ENCODE measurements at places on chromosomes 13 and 19. TPM values are rescaled to one million over a fixed set of nuclear protein-coding genes. Genes with fewer than 3 reads are reported as not detected.

Gene RUBCNL
- 0.64 TPM for total RNA-seq

Gene TNFSF13B
- 2.3 TPM for total RNA-seq

Gene SIGLEC6
- not detected for total RNA-seq

Gene TPTE2
- not detected for total RNA-seq

Gene CLC
- total RNA-seq: not detected

Gene TRPM4
- total RNA-seq: 14.0 TPM

Gene GPR183
- total RNA-seq: not detected

Gene TMEM150B
- total RNA-seq: not detected

Gene ANGPTL4
- total RNA-seq: 2.8 TPM

Gene TINCR
- total RNA-seq: 0.24 TPM

Gene SLITRK5
- 0.87 TPM for total RNA-seq

Gene ENOX1
- 2.2 TPM for total RNA-seq

Gene DPF1
- 9.2 TPM for total RNA-seq

Gene SMIM44
- total RNA-seq: not detected

Gene WDR88
- total RNA-seq: not detected

Gene NLRP12
- total RNA-seq: 0.05 TPM

Gene CEACAM7
- total RNA-seq: not detected

Gene PSG1
- total RNA-seq: not detected

Gene ZNF799
- total RNA-seq: 4.1 TPM

Gene C13orf42
- not detected for total RNA-seq

Gene C3
- total RNA-seq: 7.9 TPM

Gene APLP1
- 5.3 TPM for total RNA-seq

Gene SPACA4
- total RNA-seq: not detected

Gene CEACAM4
- total RNA-seq: not detected

Gene ALKBH7
- 34.5 TPM for total RNA-seq

Gene ZNF567
- total RNA-seq: 3.7 TPM

Gene FGF22
- 0.91 TPM for total RNA-seq

Gene ACER1
- not detected for total RNA-seq

Gene FLT1
- 12.1 TPM for total RNA-seq

Gene RGCC
- total RNA-seq: 0.58 TPM

Gene LRG1
- total RNA-seq: not detected

Gene TRPC4
- total RNA-seq: 6.5 TPM

Gene SOX1
- total RNA-seq: not detected

Gene ZNF616
- 1.5 TPM for total RNA-seq

Gene CYP4F2
- 0.42 TPM for total RNA-seq

Measured in A375 (cell line).